Ovary (tissue), 10 donors: ENCODE measurements at places on chromosomes 5 and 9.
A peak's percentile ranks its signal among the peaks of the same experiment; 100 is the strongest.

DNA sequence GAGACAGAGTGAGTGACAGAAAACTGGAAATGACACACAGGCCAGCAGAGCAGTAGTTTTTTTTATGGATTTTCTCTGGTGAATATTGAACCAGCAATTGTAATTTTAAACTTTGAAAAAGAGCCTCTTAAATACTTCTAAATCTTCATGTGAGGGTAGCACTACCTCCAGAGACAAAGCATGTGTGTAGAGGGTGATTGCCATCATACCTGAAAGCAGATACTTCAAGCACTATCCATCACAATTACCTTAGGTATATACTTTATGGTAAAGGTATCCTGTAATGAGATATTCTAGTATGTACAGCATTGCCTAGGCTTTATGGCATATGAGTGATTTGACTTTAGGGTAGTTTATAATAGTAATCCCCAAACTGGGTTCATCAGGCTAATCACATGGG, 3.4 kb upstream of the EBF1 start:
- no peak for DNase-seq
- H3K4me1 ChIP-seq: peaks cover 11% of the 10 kb centered on the region
- no peaks in the 10 kb centered on the region for H3K27me3 ChIP-seq
- H3K4me3 ChIP-seq: no peak overlapping the region
- no peaks in the 10 kb centered on the region for H3K36me3 ChIP-seq

GRCh38 chr5:2913281-2913680, 161.8 kb upstream of the IRX2 start:
- no peaks in the 10 kb centered on the region for H3K36me3 ChIP-seq
- no peaks in the 10 kb centered on the region for H3K27me3 ChIP-seq
- H3K27ac ChIP-seq: no peak overlapping the region
- no peak for DNase-seq
- H3K4me3 ChIP-seq: no peak overlapping the region

DNA sequence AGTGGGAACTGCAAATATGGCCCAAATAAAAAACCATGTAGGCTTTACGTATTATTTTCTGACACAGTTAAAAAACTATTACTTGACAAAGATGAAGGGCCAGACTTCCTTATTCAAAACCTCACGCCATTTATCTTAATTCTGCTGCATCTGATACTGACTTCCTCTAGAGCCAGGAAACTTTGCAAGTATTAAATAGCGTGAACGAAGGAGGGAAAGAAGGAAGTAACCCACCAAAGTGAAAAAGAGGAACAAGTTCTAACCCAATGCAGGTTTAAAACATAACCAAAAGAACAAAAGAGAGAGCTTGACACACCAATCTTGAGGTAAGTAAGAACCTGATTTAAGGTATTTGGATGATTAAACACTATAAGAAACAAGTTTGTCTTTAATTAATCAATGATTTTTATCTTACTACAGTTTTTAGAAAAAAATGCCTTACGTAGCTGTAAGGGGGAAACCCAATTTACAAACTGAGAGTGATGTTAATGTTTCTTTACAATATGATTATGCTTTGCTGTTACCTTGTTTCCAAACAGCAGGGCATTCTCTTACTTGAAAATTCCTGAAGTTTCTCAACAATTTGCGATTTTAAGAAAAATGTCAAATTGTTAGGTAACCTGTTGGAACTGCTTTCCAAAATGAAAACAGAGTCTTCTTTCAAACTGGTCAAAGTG, at the start of gene GAPT:
GAPT (plus strand) TSS at position 220 of the 677 bp plus-strand sequence. CDS start 3,102 bp downstream, outside the sequence.
- no peak for DNase-seq
- no peaks in the 10 kb centered on the region for H3K4me1 ChIP-seq
- no peaks in the 10 kb centered on the region for H3K27me3 ChIP-seq
- no peaks in the 10 kb centered on the region for H3K36me3 ChIP-seq
- H3K27ac ChIP-seq: no peak within 1 kb of the TSS
- no peak within 1 kb of the TSS for H3K4me3 ChIP-seq

DNA sequence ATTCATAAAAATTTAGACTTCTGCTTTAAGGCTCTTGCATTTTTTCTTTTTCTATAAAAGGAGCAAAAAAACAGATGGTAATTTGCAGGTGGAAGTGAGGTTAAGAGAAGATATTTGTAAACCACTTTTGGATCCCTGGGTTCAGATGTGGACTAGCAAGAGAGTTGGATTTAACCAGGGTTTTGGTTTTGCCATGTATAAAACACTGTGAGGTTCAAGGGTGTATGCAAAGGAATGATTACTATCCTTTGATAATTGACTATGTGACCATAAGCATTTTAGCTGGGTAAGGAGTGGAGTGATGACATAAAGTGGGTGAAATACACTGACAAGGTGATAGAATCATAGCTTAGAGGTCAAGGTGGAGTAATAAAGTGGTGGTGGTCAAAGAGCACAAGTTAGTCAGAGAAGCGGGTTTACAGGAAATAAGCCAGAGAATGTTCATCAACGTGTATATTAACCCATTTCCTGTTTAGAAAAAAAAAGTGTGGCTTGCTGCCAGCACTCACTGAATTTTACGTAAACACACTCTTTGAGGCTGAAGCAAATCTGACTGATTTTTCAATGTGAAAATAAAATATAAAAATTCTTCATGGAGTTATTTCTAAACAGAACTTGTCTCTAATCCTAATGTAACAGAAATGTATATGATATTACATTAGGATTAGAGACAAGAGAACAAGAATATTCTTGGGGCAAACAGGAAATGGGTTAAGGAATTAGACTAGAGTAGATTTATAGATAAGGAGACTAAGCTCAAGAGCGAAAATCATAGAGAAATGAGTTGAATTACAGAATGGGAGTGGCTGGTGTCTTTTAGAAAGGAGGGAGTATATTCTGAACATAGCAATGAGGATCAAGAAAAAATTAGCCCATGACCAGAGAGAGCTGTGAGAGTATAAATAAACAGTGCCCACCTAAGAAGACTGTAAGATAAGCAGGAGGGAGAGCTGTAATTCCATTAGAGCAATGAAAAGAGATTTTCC, 74.5 kb downstream of the CDKN2A start:
- H3K4me3 ChIP-seq: no peak overlapping the region
- H3K36me3 ChIP-seq: no peaks in the 10 kb centered on the region
- H3K4me1 ChIP-seq: no peaks in the 10 kb centered on the region
- H3K27ac ChIP-seq: no peak overlapping the region
- DNase-seq: no peak

DNA sequence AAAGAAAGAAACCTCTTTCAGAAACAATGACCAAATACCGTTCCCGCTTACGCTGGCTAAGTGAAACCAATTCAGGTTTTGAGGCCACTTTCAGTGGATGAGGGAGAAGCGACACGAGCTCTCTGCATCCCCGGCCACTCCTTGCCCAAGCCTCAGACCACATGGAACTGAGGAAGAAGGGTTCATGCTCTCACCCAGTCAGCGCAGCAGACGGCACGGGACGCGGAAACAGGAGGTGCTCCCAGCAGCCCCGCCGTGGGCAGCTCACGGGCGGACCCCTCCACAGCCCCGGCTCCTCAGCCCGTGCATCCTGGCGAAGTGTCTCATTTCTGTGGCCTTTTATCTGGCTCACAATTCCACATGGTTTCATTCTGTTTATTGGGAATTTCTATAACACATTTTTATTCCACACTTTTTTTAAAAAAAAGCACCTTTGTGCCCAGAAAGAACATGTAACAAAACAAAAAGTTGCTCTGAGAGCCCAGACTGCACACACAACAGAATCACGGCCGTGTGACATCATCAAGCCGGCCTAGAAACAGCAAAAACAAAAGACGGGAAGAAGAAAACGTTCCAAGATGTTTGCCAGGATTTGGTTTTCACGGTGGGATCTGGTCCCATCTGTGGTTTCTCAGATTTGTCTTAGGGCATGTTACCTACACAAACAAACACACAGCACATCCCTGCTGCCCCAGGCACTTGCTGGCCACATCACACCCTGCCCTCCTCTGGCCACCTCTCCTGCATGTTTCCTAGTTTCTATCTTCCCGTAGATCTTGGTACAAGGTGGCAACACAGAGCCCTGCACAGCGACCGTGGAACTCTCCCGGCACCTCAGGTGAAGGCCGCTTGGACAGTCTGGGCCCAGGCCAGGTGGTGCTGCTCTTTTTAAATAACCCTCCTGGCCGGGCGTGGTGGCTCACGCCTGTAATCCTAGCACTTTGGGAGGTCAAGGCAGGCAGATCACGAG, 16.2 kb downstream of the QSOX2 start:
- peak overlapping the region; percentile 52 for H3K27ac ChIP-seq
- H3K27me3 ChIP-seq: no peaks in the 10 kb centered on the region
- peak; percentile 69 for DNase-seq
- no peak overlapping the region for H3K4me3 ChIP-seq

- peaks cover 2% of the 10 kb centered on the region for H3K4me1 ChIP-seq
- no peak for DNase-seq
- no peak overlapping the region for H3K4me3 ChIP-seq
- no peak overlapping the region for H3K27ac ChIP-seq
Observed at GRCh38 chr5:140293091-140293848, 9.6 kb downstream of the PFDN1 start.

DNA sequence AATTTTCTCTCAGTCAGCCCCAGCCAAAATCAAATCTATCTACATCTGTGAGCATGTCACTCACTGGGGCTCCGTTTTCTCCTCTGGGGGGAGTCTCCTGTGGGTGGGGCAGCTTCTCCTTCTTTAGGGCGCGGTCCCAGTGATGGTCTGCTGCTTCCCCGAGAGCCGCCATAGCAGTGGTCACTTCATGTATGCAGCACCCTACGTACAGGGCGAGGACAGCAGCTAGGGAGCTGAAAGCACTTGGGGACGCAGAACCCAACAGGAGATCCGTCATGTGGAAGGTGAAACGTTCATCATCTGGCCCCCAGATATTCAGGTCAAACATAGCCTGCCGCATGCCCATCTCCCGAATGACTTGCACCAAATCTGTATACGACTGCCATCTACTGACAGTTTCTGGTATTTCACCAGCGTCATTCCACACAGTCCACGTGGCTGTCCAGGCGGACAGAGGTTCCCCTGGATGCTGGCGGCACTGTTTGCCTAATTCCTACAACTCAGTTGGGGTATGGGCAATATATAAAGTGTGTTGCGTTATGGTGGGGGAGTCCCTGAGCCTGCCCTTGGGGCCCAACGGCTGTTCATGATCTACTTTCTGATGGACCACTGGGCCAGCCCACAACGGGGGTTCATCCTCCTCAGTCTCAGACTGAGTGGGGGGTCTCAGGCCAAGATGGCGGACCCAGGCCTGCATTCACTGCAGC, 795.0 kb downstream of the EFNA5 start:
- no peaks in the 10 kb centered on the region for H3K4me1 ChIP-seq
- no peak overlapping the region for H3K4me3 ChIP-seq
- no peaks in the 10 kb centered on the region for H3K27me3 ChIP-seq
- H3K27ac ChIP-seq: no peak overlapping the region

DNA sequence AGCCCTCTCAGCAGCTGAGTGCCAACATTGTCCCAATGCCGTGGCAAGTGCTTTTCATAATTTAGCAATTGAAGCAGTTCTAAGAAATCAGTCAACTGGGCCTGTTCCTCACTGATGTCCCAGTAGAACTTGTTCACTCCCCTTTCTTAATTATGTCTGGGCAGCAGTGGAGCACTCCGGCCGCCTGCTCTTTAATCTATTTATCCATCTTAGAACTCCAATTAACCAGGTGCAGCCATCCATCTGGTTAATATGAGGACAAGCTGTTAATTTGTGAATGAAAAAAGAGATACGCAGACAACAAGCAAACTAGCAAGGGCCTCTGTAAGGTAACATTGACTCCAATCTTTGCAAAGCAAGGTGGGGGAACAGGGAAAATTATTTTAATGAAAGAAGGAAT, 39.4 kb downstream of the MAT2B start:
- DNase-seq: no peak
- no peaks in the 10 kb centered on the region for H3K36me3 ChIP-seq
- no peaks in the 10 kb centered on the region for H3K4me1 ChIP-seq
- H3K27ac ChIP-seq: no peak overlapping the region
- H3K4me3 ChIP-seq: no peak overlapping the region

- peaks cover 1% of the 10 kb centered on the region for H3K4me1 ChIP-seq
- H3K27ac ChIP-seq: no peak overlapping the region
- no peaks in the 10 kb centered on the region for H3K36me3 ChIP-seq
- H3K4me3 ChIP-seq: no peak overlapping the region
- no peaks in the 10 kb centered on the region for H3K27me3 ChIP-seq
Observed at GRCh38 chr5:129341306-129341705, 118.8 kb upstream of the ADAMTS19 start.

GRCh38 chr5:141517880-141518617, 29.2 kb downstream of the PCDHGC5 start:
- H3K4me1 ChIP-seq: peaks cover 6% of the 10 kb centered on the region
- no peaks in the 10 kb centered on the region for H3K27me3 ChIP-seq
- no peaks in the 10 kb centered on the region for H3K36me3 ChIP-seq
- DNase-seq: no peak

DNA sequence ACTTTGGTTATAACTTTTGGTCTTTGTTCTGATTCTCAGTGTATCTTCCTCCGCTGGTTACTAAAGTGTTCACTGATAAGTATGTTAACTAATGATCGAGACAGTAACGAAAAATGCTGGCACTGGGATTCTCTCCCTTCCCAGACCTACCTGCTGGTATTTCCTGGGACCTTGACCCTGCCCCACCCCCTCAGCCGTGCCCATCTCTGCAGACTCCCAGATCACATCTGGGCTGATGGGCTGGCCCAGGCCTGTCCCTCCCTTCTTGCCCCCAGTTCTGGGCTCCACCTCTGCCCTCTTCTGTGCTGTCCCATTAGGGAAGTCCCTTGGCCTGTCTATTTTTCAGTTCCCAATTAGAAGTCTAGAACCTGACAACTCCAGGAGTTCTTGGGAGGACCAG, 46.9 kb downstream of the NEURL1B start:
- H3K27ac ChIP-seq: peak overlapping the region; percentile 34
- no peaks in the 10 kb centered on the region for H3K27me3 ChIP-seq
- H3K4me3 ChIP-seq: no peak overlapping the region

DNA sequence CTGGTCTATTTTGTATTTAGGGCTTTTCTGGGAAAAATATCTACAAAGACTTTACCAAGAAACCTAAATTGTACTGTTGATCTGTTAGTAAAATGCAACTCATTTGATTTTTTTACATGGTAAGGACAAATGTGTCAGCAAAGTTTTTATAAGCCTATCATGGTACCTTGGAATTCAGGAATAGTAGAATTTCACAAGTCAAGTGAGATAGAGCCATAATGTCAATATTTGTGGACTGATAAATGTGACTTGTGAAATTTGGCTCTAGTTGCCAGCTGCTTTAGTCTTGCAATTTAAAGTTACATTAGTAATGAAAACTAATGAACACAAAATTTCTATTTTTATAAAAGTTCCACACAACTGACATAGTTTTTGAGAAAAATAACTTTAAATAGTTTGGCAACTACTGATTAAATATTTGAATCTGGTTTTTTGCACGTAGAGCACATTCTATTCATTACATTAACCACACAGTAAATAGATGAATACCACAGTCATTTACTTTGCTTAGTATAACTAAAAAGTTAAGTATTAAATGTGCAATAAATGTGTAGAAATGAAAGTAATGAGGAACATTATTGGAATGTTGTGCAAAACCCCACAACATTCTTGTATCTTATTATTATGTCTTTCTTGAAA, 41.2 kb upstream of the RIOK2 start:
- DNase-seq: no peak
- H3K27me3 ChIP-seq: no peaks in the 10 kb centered on the region
- H3K27ac ChIP-seq: no peak overlapping the region
- no peaks in the 10 kb centered on the region for H3K4me1 ChIP-seq
